Right cardiac atrium (tissue), 5 donors: ENCODE measurements at places on chromosomes 7 and 10. TPM values are rescaled to one million over a fixed set of nuclear protein-coding genes. Genes with fewer than 3 reads are reported as not detected.

Gene CC2D2B
- polyA plus RNA-seq: 0.77 TPM

Gene OR2A12
- not detected for polyA plus RNA-seq

DNA sequence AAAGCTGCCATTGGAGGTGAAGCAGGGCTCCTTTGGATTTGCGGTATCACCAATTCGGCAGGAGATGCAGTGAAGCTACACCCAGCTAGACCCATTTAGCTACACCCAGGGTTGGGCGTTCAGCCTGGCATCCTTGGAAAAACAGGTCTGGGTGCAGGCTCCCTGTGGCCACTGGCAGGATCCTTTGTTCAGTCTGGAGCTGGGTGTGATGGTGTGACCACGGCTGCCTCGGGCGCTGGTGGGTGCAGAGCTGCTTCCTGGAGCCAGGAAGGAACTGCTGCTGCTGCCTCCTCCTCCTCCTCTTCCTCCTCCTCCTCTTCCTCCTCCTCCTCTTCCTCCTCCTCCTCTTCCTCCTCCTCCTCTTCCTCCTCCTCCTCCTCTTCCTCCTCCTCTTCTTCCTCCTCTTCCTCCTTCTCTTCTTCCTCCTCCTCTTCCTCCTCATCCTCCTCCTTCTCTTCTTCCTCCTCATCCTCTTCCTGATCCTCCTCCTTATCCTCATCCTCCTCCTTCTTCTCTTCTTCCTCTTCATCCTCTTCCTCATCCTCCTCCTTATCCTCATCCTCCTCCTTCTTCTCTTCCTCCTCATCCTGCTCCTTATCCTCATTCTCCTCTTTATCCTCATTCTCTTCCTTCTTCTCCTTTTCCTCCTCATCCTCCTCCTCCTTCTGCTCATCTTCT is 84.0 kb downstream of the GRK5 start:
- no peak for DNase-seq

DNA sequence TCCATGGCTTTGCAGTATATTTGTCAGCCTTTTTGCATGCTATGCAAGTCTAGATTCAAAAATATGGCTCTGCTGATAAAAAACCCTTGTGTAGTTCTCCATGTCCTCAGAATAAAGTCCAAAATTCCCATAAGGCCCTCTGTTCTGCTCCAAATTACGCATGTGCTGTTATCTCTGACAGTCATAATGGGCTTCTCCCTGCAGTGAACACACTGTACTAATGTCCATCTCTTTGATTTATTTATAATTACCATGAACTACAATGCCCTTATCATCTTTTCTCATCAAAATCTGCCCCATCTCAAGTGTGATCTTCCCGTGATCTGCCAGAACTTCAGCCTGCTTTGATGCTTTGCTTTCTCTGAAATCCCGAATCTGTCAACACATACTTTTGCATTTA is 87.7 kb downstream of the TSPAN12 start:
- DNase-seq: no peak
